ENCODE measurements at places on chromosomes 4 and X.

DNA sequence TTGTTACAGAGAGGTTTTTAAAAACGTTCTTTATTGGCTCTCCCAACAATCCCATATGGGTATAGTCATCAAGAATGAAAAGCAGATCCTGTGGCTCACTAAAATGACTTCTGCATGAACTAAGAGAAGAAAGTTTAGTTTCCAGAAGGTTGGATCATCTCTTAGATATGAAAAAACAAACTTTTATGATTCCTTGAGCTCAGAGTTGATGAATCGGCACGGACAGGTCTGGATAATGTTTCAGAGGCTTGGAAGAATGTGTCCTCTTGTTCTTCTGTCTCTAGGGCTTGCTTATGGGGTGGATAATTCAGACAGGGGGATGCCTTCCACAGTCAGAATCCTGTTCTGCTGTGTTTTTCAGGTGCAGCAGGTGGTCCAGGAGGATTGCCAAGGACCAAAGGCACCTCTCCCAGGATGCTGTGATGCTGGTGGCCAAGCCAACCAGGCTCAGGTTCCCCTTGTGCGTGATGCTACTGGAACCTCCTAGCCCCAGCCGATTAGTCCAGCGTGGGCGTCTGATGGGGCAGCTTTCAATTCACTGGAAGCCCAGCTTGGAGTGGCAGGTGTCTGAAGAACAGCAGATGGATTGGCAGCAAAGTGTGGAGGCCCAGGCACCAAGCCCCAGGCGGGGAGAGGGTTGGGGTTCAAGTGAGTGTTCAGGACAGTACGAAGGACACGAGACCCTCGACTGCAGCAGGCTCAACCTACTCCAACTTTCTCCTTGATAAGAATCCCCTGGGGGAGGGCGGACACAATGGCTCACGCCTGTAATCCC, 30.3 kb downstream of the CCKAR start:
- DNase-seq: no peak

DNA sequence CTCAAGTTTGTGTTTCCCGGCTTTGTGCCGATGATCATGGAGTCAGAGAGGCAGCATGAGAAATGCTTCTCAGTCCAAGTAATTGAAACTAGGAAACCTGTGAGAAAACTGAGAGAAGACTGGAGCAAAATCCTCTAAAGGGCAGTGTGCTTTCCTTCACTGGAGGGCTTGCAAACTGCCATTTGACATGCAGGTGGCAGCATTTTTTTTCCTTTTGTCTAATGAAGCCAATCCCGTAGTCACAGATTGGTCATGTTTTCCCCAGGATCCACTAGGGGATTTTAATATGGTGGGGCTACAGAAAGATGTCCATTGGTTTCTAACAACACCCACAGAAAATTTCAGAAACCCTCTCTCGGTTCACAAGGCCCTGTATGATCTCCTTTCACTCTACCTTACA, 117.4 kb upstream of the NUDT10 start:
- no peak for DNase-seq

DNA sequence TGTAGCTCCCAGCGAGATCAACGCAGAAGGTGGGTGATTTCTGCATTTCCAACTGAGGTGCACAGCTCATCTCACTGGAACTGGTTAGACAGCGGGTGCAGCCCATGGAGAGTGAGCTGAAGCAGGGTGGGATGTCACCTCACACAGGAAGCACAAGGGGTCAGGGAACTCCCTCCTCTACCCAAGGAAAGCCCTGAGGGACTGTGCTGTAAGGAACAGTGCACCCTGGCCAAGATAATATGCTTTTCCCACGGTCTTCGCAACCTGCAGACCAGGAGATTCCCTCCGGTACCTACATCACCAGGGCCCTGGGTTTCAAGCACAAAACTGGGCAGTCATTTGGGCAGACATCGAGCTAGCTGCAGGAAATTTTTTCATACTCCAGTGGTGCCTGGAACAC, 216.4 kb upstream of the TET2 start:
- no peak for DNase-seq

DNA sequence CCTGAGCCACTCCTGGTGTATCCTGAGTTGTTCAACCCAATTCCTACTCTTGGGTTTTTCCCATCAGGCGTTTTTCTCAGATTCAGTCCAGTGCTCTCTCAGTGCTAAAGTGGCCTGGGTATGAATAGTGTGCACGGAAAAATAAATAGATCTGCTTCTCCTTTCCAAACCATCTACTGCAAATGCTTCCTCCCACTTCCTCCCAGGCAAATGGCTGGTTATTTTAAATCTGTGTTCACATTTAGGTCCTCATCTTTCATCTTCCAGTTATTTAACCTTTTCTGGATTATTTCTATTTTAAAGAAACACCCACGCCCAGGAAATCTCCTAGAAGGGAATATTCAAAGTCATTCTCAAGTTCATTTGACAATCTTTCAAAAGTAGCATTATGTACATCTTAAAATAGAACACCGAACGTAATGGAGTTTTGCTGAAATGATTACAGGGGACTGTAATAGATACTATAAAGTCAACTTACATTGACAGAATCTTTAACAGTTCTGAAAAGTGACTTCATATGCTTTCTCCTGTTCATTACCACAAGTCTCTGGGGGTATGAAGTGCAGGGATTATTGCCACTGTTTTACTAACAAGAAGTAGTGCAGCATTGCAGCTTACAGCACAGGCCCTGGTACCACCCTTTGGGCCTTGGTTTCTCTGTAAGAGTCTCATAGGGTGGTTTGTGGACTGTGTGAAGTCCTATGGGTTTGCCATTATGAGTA, 66.3 kb downstream of the MED28 start:
- no peak for DNase-seq

DNA sequence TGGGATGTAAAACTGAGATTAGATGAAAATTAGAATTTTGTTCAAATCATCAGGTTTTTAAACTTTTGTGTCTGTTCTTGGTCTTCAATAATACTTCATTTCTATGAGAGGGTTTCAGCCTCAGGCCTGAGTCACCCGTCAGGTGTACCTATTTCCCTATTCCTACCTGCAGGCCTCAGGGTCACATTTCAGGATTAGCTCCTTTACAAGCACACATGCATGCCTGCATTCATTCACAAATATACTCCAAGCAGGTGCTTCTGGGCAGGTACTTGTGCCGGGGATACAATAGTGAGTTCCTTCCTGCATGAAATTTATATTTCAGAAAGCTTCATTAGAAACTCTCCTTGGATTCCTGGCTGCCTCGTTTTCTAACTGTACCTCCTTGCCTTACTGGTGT, 114.9 kb downstream of the SHISA3 start:
- DNase-seq: no peak

DNA sequence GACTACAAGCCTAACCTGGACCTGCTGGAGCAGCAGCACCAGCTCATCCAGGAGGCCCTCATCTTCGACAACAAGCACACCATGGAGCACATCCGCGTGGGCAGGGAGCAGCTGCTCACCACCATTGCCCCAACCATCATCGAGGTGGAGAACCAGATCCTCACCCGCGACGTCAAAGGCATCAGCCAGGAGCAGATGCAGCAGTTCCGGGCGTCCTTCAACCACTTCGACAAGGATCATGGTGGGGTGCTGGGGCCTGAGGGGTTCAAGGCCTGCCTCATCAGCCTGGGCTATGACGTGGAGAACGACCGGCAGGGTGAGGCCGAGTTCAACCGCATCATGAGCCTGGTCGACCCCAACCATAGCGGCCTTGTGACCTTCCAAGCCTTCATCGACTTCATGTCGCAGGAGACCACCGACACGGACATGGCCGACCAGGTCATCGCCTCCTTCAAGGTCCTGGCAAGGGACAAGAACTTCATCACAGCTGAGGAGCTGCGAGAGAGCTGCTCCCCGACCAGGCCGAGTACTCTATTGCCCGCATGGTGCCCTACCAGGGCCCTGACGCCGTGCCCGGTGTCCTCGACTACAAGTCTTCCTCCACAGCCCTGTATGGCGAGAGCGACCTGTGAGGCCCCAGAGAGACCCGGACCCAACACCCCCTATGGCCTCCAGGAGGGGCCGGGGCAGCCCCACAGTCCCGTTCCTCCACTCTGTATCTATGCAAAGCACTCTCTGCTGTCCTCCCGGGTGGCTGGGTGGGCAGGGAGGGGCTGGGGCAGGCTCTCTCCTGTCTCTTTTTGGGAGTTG, 486.2 kb downstream of the TRAM1L1 start:
- no peak for DNase-seq

GRCh38 chr4:69970071-69970470, 4.5 kb upstream of the CSN2 start:
- no peak for DNase-seq

GRCh38 chr4:139131209-139131870, 45.7 kb downstream of the ELF2 start:
- DNase-seq: no peak

DNA sequence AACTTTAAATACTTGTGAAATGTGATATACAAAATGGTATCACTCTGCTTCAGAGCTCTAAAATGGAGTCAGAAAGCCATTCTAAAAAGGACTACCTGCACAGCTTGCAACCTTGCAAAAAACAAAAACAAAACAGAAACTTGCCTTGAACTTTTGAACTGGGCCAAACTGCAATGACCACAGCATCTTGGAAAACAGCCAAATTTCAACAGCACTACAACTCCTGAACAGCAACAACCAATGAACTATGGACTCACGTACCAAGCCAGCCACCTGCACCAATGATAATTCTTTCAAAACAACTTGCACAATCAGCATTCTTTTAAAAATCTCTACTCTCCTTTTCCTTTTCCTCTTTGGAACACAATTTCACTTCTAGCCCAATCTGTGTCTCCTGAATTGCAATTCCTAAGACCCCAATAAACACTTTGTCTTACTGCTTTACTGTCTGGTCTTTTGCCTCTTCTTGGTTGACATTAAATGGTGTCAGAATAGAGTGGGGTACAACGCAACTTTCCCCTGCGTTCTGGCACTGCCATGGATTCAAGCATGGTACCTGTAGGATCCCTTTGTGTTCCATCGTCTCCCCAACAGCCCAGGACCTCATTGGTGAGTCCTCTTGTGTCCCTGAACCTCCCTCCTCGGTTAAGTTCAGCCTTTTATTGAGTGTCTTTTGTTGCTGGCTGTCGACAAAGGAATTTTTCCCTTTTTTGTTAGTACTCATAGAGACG, 35.7 kb upstream of the FMR1 start:
- no peak for DNase-seq

DNA sequence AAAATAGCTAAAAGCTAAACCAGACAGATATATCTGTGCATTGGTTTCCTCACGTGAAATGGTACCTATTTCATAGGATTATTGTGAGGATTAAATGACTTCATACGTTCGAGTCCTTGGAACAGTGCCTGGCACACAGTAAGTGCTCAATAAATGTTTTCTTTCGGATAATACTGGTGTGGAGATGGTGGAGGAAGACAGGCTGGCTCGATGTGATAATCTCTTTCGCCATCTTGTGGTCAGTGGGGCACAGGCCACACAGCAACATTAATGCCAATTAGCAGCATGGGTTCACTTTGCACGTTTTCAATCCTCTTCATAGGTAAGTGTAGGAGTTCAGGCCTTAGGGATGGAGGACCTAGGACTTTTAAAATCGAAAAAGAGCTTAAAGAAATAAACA, 9.3 kb downstream of the PAGE4 start:
- DNase-seq: peak; percentile 42

GRCh38 chr4:681736-682451, 7.1 kb downstream of the SLC49A3 start:
- no peak for DNase-seq

GRCh38 chrX:16722481-16722880, 3.1 kb downstream of the SYAP1 start:
- no peak for DNase-seq

DNA sequence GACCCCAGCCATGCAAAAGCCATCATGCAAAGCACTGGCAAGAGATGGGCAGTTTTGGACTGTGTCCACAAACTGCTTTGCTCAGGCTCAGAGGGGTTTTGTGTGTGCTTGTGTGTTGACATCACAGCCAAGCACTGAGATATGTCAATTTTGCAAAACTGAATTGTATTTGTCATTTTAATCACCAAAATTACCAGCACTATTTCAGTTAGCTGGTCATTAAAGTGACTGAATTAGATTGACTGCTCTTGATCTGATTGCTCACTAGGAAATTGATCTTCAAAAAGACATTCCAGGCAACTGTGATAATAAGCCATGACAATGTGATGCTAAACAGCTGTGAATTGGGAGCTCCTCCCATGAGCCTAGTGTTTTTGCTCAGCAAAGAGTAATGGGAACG, 337.3 kb upstream of the GNPDA2 start:
- no peak for DNase-seq

GRCh38 chrX:104427693-104428092, 138.3 kb upstream of the IL1RAPL2 start:
- no peak for DNase-seq

DNA sequence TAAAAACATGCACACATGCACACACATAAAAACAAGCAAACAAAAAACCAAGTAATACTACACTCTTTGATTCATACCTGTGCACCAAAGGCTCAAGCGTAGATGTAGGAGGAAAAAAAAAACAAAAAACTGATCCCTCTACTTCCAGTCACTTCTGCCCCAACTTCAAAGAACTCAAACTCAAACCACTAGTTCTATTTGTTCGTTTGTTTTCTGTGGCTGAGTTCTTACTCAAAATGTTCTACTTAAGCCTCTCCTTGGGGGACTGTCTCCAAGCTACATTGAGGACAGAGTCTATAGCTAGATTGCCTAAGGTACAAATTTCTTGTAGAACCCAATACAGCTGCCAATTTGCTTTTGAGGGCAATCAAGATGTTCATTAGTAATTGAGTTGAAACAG, 171.0 kb upstream of the ATOH1 start:
- peak; percentile 2 for DNase-seq

DNA sequence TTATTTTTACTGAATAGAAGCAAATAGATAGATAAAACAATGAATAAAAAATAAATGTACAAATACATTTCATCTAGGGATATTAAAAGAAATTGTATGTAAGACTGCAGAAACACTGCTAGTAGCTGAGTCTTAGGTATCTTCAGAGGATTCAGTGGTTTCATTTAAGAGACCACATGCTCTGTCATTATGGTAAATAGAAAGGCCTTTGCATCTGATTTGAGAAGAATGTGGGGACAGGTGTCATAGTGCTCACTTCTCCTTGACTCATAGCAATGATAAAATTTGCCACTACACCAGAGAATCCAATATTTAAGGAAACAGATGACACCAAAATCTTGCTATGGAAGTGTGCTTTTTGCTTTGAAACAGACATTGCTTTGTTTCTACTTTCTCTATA, 59.8 kb upstream of the PPP1R2C start:
- DNase-seq: no peak

GRCh38 chr4:51890760-51891159, 47.8 kb downstream of the DCUN1D4 start:
- DNase-seq: no peak

Measured in Ammon's horn (tissue), 1 donor.